NCI-H2081 treated with DMSO at 0.1 percent for 48 hours (cell line): ENCODE measurements at places on chromosomes 6 and 20.

- DNase-seq = no peak
Observed at GRCh38 chr6:108120311-108120710, 45.5 kb upstream of the NR2E1 start.

DNA sequence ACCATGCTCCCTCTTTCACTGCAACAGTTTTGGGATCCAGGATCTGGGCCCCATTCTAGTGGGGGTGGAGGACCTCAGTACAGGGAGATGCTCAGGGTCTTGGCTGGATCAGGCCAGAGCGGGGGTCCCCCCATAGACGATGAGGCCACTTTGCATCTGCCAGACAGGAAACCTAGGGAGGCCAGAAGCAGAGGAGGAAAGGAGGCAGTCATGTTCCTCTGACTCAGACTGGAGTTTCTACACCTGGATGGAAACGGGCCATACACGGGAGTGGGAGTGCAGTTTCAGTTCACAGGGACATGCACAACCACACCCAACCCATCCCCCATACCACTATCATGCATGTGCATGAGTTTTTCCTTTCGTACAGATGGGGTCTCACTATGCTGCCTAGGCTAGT lies 3.6 kb upstream of the EMILIN3 start:
- no peak for DNase-seq

DNA sequence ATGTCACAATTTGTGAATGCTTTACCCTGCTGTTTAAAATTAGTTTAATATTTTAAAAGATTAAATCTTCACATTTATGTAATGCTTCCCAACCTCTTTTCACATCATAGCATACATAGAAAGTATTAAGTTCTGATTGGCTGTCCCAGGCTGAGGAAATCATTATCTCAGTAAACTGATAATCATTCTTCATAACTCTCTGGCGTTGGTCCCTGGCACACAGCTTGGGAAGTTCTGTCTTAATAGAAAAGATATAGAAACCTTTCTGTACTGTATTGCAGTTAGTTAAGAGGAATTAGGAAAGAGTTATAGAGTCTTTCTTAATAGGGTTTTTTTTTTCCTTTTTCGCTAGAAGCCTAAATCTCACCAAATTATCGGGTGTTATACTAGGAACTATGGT lies 85.4 kb downstream of the CBFA2T2 start:
- no peak for DNase-seq

GRCh38 chr6:70507161-70507560 lies 59.6 kb upstream of the SDHAF4 start:
- DNase-seq = no peak

- DNase-seq = no peak
Observed at GRCh38 chr6:135540207-135540840, 42.8 kb upstream of the AHI1 start.

DNA sequence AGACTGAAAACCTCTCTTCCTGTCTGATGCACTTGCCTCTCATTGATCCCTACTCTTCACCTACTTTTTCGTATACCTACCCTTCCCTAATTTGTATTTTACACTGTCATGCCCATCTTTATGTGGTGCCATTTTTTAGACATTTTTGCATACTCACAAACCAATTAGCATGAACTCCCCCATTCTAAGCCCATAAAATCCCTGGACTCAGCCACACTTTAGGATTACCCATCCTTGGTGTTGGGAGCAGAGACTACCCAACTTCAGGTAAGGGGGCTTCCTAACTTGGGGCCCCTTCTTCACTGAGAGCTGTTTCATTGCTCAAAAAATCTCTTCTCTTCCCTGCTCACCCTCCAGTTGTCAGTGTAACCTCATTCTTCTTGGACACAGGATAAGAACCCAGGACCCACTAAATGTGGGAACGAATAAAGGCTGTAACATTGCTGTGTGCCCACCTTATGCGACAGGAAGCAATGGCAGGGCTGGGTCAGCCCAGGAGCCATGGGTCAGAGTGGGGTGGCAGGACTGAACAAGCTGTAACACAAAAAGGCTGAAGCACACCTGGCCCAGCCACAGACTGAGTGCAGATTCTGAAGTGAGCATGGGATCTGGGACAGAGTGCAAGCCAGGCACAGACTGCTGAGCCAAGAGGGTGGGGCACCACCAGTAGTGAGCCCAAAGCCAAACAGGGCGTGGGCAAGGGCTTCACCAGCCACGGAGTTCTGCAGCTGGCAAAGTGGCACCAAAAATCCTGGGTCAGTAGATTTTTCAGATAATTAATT lies 789.1 kb upstream of the HS3ST5 start:
- no peak for DNase-seq
